ENCODE measurements at places on chromosomes 3 and 15.

DNA sequence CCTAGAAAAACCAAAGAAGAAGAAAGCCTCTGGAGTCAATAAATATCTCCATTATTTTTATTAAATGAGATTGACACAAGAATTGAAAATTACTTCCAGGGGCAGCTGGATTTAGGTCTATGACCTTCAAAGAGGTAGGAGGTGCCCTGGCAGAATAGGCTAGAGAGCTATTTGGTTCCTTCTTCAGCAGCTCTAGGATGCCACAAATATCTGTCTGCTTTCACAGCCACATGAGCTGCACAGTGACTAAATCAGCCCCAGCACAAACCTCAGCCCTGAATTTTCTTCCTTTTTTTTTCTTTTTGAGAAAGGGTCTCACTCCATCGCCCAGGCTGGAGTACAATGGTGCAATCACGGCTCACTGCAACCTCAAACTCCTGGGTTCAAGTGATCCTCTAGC is 223.5 kb downstream of the ABHD5 start:
- DNase-seq, result no peak

DNA sequence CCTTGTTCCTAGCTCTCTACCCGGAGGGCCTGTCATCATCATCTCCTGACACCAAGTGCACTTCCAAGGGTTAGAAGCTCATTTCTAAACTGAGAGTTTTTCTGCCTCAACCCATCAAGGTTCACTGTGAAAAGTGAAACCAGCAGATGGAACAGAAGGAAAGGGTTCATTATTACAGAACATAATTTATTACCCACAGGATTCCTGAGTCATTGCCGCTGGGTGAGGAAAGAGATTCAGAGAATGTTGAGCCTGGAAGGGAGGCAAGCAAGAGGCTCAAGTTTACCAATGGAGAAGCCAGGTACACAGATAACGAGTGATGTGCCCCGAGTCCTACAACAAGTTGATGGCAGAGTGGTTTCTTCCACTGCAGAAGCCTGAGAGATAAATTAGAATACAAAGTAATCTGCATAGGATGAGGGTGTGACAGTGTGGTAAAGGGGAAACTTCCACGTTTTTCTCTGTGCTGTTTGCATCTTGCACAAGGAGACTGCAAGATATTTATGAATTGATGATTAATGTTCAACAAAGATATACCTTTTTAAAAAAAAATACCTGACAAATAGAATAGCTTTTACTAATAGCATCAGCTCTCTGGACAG is 80.5 kb upstream of the SETMAR start:
- DNase-seq, result no peak

- no peak for DNase-seq
Measured at GRCh38 chr3:132255041-132255745, 62.0 kb upstream of the ACP3 start.

GRCh38 chr3:54345847-54346375 is 223.6 kb downstream of the CACNA2D3 start:
- DNase-seq, result no peak

DNA sequence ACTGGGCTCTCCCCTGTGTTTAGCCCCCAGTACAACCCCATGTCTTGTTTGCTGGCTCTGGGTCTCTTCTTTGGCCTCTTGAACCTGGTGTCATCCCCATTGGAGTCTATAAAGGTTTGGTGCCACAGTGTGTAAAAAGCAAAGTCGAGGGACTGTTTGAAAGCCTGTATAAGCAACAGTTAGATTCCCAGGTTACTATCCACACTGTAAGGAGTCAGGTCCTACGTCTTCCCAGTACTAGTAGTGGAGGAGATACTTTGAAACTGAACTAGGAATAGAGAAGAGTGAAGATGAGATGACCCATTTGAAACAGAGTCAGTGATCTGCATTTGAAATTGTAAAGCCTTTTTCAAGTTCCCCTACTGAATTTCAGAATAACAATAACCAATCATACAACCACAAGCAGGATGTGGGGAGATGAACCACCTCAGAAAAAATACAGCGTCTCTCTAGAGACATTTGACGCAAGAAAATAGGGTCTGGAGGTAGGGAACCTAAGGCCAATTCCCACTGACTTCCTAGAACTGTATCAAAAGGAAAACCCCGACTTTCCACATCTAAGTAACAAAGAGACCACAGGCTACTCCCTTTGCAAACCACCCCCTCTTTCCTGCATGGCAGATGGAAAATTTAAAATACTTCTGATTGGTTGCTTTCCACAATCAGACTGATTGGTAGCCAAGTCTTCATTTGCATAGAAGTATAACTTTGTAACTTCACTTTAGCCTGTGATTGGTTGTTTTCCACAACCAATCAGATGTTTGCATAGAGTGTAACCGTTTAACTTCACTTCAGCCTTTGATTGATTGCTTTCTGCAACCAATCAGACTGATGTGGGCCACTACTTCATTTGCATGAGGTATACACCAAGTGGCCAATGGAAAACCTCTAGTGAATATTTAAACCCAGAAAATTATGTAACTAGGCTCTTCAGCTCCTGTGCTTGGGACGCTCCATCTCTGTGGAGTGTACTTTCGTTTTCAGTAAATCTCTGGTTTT is 49.9 kb upstream of the NEDD4 start:
- DNase-seq, result no peak

- DNase-seq, result no peak
Measured at GRCh38 chr3:122598556-122598955, 21.1 kb downstream of the PARP15 start.

GRCh38 chr15:47744973-47745372 is 27.7 kb downstream of the SEMA6D start:
- DNase-seq, result no peak

- no peak for DNase-seq
Measured at GRCh38 chr15:40992241-40992741, 39.0 kb downstream of the CHAC1 start.

Data from SW480 (cell line).